HT1080 (cell line): ENCODE measurements at places on chromosomes 16 and 17.
A peak's percentile ranks its signal among the peaks of the same experiment; 100 is the strongest.

GRCh38 chr16:56345406-56346050, 79.8 kb downstream of the AMFR start:
- DNase-seq = no peak

- DNase-seq = no peak
Observed at GRCh38 chr17:81285179-81285878, 9.8 kb downstream of the SLC38A10 start.

DNA sequence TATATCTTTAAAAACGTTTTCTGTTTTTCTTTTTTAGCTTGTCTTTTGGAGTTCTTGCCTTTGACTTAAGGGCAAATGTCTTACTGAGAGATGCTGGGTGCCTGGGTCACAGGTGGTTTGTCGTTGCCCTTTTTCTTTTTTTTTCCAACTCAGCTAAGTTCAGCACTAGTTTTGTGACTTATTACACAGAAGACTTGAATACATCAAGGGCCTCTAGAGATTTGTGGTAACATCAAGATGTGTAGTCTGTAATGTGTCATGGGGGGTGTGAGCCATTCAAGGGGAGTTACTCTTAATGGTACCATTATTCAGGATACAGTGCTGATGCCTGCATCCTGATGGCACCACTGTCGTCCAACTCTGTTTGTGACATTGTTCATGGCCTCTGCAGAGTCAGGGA, 95.1 kb downstream of the PRKCA start:
- DNase-seq = no peak

DNA sequence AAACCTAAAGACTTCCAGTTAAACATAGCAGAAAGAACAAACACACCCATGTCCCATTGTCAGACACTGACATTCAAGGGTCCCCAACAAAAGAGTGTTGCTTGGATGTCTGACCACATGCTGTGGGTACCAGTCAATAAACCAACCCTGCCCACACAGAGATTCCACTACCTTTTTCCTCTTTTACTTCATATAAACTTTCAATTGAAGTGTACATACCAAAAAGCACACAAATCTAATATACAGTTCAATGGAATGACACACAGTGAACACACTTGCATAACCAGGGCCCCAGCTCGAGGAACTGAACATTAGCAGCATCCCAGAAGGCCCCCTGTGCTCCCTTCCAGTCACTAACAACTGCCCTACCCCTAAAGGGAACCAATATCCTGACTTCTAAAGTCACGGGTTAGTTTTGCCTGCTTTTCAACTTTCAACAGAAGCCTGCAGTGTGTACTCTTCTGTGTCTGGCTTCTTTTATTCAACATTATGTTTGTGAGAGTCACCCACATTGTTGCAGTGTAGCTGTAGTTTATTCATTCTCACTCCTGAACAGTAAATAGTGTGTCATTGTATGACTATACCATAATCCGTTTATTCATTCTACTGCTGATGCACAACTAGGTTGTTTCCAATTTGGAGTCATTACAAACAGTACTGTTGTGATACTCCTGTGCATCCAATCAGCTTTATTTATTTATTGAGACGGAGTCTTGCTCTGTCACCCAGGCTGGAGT, 18.0 kb downstream of the CFDP1 start:
- DNase-seq = no peak

DNA sequence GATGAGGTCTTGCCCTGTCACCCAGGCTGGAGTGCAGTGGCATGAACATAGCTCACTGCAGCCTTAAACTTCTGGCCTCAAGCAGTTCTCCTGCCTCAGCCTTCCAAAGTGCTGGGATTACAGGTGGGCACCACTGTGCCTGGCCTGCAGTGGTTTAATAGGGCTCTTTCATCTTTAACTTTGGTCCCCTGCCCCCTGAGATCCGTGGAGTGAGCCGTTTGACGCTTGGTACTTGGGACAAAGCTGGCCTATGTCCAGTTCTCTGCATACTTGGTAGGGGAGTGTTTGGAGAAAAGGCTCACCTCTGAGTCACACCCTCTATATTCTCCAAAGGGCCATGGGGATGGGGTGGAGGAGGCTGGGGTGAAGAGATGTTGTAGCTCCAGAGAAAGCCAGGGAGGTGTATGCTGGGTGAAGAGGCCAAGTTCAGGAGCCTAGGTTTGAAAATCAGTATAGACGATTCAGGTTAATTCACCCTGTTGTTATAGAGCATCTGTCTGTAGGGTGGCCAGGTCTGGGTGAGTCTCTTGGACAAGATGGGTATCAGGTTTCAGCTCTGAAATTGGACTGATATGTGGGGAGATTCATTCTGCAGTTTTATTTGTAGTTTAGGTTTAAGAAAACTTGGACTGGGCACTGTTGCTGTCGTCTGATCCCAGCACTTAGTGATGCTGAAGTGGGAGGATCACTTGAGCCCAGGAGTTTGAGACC, 17.6 kb downstream of the ABCC1 start:
- peak; percentile 88 for DNase-seq

- DNase-seq = peak; percentile 94
Observed at GRCh38 chr17:82367724-82368524, 3.6 kb upstream of the UTS2R start.

DNA sequence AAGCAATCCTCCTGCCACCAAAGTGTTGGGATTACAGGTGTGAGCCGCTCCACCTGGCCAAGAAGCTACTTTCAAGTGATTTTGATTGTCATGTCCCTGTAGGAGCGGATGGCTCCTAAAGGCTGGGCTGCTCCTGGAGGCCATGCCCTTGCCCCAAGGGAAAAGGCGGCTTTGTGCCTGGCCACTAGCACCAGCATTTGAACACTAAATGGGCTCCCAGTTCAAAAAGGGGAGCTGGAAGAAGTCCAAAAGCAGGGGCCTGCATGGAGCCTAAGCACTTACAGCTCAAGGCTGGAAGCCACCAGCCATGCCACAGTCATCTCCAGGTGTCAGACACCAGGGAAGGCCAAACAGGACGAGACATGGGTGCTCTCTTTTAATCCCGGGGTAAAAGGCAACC, 26.8 kb downstream of the SPHK1 start:
- DNase-seq = no peak

DNA sequence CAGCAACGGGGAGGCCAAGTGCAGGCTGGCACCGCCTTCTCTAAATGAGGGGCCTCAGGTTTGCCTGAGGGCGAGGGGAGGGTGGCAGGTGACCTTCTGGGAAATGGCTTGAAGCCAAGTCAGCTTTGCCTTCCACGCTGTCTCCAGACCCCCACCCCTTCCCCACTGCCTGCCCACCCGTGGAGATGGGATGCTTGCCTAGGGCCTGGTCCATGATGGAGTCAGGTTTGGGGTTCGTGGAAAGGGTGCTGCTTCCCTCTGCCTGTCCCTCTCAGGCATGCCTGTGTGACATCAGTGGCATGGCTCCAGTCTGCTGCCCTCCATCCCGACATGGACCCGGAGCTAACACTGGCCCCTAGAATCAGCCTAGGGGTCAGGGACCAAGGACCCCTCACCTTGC, 18.5 kb downstream of the NGFR start:
- no peak for DNase-seq

- no peak for DNase-seq
Observed at GRCh38 chr17:73396431-73397277, 84.9 kb upstream of the CDC42EP4 start.

DNA sequence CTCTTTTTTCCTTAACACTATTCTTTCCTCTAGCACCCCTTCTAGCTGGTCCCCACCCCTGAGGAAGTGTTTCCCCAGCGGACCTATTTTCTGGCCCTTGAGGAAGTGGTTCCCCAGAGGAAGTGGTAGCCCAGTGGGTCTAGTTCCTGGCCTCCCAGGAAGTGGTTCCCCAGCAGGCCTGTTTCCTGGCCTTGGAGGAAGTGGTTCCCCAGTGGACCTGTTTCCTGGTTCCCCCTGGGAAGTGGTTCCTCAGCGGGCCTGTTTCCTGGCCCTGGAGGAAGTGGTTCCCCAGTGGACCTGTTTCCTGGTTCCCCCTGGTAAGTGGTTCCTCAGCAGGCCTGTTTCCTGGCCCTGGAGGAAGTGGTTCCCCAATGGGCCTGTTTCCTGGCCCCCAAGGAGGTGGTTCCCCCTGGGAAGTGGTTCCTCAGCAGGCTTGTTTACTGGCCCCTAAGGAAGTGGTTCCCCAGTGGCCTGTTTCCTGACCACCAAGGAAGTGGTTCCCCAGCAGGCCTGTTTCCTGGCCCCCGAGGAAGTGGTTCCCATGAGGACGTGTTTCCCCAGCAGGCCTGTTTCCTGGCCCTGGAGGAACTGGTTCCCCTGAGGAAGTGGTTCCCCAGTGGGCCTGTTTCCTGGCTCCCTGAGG, 58.3 kb downstream of the NTN1 start:
- no peak for DNase-seq

DNA sequence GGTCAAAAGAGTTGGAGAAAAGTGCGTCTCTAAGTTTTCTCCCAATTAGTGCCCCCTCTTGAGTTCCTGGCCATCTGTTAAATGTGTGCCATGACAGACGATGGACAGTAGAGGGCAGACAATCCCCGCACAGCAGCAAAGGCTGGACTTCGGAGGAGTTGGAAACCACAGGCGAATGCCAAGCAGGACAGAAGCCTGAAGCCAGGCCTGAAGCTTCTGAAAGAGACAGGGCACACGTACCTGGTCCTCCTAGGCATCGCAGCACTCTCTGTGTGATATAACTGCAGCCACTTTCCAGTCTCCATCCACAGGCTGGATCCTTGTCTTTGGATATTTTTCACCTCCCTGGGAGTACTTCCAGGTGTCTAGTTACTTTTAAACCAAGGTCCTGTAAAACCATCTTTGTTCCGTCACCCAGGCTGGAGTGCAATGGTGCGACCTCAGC, 14.5 kb downstream of the C17orf100 start:
- peak; percentile 65 for DNase-seq

- no peak for DNase-seq
Observed at GRCh38 chr16:13988038-13988437, 68.1 kb downstream of the ERCC4 start.

DNA sequence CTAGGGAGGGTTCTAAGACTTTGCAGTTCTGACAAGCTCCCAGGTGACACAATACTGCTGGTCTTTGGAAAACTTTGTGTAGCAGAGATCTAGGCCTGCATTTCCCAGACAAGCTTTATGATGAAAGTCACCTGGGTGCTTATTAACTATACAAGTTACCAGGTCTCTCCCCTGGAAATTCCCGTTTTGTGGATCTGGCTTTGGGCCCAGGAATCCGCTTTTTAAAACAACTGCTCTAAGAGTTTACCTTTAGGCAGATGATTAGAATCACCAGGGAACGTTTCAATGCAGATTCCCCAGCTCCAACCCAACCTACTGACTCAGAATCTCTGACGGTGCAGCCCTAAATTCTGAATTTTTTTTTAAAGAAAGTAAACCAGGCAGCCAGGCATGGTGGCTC, 36.3 kb downstream of the MYH3 start:
- no peak for DNase-seq

- no peak for DNase-seq
Observed at GRCh38 chr17:80252871-80253270, 7.8 kb upstream of the RNF213 start.

- DNase-seq = no peak
Observed at GRCh38 chr17:79699386-79700036, 31.2 kb upstream of the ENPP7 start.

GRCh38 chr17:32269377-32269776, 3.7 kb downstream of the RHBDL3 start:
- DNase-seq = no peak
